ENCODE measurements at places on chromosomes 5 and 9.

DNA sequence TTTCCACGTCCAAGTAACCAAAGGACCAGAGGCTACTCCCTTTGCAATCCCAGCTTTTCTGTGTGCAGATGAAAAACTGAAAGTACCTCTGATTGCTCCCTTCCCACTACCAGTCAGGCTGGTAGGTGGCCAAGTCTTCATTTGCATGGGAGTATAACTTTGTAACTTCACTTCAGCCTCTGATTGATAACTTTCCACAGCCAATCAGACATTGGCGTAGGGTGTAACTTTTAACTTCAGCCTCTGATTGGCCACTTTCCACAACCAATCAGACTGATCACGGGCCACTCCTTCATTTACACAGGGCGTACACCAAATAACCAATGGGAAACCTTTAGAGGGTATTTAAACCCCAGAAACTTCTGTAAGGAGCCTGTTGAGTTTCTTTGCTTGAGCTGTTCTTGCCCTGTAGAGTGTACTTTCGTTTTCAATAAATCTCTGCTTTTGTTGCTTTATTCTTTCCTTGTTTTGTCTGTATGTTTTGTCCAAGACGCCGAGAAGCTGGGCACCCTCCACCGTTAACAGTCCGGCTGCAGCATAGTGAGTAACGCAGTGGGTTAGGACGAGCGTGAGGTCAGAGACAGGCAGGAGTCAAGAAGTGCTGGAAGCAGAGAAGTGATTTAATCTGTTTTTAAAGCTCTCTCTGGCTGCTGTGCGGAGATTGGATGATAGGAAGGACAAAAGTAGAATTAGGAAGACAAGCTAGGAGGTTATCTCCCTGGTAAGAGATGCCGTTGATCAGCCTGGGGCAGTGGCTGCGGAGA, 3.5 kb upstream of the EXOSC2 start:
- DNase-seq: peak; percentile 94

GRCh38 chr9:86075132-86076109, 23.9 kb downstream of the GOLM1 start:
- no peak for DNase-seq

- no peak for DNase-seq
Observed at GRCh38 chr5:60522292-60522905, 177.6 kb downstream of the DEPDC1B start.

DNA sequence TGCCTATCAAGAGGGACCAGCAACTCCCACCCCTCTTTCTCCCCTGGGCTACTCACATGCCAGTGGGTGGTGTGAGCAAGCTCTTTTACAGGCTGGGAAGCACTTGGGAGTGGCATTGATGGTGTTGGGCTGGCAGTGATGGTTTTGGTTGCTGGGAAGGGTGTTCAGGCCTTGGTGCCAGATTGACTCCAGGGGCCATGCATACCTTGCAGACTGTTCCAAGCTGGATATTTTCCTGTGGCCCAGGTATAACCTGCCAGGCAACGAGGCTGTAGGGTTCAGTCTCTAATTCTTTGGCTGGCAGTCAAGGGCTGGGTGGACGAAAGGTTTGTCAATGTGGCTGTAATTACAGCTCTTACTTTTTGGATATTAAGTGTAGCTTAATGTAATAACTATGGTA, 177.3 kb downstream of the MACROH2A1 start:
- no peak for DNase-seq

GRCh38 chr9:37965116-37965515, 61.2 kb upstream of the SLC25A51 start:
- DNase-seq: no peak

- no peak for DNase-seq
Observed at GRCh38 chr5:40134883-40135520, 544.7 kb upstream of the PTGER4 start.

Data from NCI-H69 (cell line).